Stimulated activated effector memory CD8-positive, alpha-beta T cell treated with anti-CD3 and anti-CD28 coated beads, Interleukin-12 subunit alpha, Interleukin-12 subunit beta, amount 100 ng/mL, for 72 hours (primary cell): ENCODE measurements at places on chromosomes 7 and 10.

- DNase-seq: no peak
Measured at GRCh38 chr10:77649333-77650331, 12.0 kb upstream of the KCNMA1 start.

- no peak for DNase-seq
Measured at GRCh38 chr7:84110400-84110799, 84.2 kb downstream of the SEMA3A start.

DNA sequence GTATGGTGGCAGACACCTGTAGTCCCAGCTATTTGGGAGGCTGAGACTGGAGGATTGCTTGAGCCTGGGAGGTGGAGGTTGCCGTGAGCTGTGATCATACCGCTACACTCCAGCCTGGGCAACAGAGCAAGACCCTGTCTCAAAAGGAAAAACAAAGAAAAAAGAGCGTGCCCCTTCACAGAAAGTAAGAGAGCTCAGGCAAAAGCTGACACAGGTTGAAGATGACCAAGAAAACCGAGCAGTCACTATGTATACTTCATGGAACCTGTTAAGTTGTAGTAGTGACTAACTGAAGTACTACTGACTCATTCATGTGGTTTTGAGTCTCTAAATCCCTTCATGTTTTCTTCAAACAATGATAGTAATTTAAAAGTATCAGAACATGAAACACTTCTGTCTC lies 1.2 kb upstream of the PRRT4 start:
- DNase-seq: no peak

DNA sequence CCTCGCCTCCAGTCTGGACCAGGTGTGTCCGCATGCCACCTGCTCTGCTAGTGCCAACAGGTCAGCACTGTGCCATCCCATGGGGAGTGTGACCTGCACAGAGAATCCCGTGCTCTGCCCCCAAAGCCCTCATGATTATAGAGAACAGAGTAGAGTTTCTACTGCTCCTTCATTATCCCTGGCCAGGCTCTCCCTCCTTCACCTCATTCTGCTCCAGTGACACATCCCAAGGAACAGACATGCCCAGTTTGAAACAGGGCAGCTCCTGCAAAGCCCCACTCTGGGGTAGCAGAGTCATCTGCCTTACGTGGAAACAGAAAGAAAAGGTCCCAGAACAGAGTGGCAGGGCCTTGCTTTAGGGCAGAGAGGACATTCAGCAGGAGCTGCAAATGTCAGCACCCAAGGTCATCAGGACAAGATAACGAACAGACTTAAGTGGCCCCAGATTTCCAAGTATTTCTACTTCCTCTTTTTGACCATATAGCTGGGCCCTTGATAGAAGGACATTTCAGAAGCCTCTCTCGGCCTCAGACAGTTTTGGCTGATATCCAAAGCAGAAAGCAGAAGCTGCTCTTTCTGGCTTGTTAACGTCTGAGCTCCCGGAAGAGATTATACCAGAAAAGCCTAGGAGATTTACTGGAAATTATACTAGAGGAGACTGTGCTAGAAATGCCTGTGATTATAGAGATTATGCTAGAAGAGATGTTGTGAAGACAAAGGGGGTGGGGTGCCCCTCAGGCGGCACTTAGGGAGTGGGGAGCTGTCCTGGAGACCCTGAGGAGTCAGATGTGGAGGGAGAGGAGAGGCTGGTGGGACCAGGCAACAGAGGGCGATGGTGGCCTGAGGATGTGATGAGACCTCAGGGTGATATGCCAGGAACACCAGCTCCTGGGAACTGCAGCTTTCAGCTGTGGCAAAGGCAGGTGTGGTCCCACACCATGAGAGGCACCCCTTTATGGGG lies 12.6 kb downstream of the TMEM176B start:
- DNase-seq: no peak

DNA sequence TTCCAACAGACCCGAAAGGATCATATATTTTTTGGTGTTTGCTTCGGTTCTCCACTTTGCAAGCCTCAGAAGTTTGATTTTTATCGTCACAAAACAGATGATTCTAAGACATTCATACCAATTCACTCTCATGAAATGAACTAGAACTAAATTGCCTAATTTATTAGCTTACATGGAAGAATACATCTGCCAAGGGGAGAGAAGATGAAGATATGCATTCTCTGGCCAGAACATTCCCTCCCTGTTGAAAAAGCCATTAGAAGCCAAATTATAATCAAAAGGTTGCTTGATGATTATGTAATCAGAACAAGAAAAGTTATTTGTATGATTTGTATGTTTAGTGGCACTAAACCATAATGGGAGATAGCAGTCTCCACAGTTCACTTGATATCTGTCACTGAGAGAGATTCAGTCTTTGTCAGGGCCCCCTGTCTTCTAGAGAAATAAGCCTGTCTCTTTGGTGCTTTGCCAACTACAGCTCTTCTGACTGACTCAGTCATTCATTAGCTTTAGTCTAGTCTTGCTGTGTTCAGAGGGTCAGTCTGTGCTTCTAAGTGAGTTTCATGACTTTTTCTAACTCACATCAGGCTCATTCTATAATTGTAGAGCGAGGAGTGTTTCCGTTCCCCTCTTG lies 95.3 kb upstream of the GNAI1 start:
- no peak for DNase-seq

DNA sequence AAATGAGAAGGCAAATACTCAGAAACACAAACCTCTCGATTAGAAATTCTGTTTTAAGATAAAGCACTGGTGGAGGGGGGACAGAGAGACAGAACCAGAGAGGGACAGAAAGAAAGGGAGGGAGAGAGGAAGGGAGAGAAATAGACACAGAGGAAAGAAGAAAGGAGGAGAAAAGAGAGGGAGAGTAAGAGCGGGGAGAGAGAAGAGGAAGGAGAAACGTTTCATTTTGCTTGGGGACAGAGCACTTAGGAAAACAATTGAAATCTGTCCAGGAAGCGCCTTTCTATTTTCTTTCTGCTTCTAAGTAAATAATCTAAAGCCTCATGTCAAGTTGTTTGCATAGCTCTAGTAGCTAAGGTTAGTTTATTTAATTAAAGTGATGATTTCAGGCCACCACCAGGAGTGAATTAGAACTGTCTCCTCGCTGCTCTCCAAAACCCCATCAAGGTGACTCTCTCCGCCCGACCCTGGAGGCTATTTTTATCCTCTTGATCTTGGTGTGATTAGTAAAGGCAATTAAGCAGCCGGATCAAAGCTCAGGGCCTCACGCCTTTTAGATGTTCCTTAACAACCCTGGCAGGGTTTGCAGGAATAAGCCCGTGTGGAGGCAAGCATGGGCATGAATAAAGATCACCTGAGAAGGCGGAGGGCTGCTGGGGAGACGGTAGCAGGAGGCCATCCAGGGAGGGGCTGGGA lies 73.4 kb upstream of the INSIG1 start:
- DNase-seq: no peak

DNA sequence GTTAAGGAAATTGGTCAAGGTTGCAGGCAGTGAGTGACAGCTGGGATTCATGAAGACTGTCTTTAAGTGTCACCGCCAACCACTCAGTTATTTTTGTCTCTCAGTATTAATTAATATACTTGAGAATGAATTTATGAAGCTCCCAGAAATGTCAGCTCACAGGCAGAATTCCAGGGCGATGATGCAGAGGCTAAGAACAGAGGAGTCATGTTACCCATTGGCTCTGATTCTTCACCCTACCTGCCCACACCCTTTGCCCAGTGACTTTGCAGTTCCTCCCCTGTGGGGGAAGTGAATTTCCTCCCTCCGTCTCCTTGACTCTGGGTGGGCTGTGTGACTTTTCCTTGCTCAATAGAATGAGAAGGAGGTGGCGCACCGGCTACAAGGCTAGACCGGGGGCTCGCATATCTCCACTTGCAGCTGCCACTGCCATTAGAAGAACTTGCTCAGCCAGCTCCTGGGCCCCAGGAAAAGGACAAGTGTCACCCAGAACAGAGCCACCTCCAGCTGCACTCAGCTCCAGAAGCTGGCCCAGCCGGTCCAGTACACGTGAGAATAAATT lies 157.1 kb upstream of the PRKCQ start:
- DNase-seq: no peak

- DNase-seq: no peak
Measured at GRCh38 chr10:101997803-101998202, 58.2 kb downstream of the ARMH3 start.

GRCh38 chr10:78351283-78351682 lies 317.6 kb downstream of the RPS24 start:
- DNase-seq: no peak

- DNase-seq: no peak
Measured at GRCh38 chr7:17130281-17131059, 168.0 kb upstream of the AHR start.

DNA sequence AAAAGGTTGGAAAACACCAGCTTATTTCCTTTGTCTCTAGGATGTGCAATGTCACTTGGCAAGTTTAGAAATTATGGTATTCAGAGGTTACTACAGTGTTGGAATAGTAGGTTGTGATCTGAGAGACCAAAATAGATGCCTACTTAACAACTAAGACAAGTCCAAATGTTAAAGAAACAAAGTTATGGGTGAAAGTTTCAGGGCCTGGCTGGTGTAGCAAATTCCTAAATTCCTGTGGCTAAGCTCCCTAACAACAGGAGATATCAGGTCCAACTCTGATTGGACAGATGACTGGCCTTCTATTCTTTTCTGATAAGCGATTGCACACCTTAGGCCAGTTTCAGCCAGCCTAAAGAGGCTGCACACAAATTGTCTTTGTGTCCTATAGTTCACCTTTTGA lies 873.5 kb downstream of the REEP3 start:
- DNase-seq: no peak

DNA sequence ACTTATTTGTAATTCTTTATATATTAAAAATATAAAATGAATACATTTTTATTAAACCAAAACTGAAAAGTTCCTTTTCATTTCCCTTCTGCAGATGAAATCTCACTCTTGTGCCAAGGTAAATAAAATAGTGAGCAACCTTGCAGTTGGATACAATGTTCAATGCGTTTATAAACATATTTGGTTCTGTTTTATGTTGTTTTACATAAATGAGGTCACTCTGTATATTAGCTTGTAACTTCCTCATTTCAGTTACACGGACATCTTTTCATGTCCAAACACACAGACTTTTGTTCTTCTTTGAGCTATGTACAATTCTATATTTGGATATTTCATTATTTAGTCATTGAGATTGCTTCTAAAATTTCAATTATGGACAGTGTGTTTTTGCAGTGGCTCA lies 107.7 kb downstream of the BBS9 start:
- DNase-seq: no peak

GRCh38 chr7:76155938-76156337 lies 45.8 kb upstream of the SRRM3 start:
- no peak for DNase-seq

GRCh38 chr7:74226633-74227032 lies 16.8 kb downstream of the LAT2 start:
- no peak for DNase-seq

- no peak for DNase-seq
Measured at GRCh38 chr10:13038391-13038790, 36.9 kb upstream of the CCDC3 start.

GRCh38 chr10:77744245-77744644 lies 106.6 kb upstream of the KCNMA1 start:
- DNase-seq: no peak

DNA sequence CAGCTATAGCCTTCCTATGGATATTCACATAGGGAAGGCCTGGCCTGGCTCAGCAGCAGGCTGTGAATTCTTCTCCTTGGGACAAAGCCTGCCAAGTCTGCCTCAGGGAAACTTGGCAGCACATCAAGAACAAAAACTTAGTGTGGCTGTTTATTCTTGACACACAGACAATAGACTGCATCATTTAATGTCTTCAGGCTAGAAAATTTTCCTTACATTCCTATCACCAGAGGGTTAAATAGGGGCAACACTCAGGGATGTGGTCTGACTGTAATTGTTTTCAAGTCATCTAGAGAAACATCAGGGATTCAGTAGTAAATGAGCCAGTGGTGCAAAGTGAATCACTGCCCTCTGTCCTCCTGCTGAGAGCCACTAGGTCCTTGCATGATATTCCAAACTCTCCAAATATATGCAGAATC lies 137.3 kb downstream of the SEMA3C start:
- DNase-seq: no peak

DNA sequence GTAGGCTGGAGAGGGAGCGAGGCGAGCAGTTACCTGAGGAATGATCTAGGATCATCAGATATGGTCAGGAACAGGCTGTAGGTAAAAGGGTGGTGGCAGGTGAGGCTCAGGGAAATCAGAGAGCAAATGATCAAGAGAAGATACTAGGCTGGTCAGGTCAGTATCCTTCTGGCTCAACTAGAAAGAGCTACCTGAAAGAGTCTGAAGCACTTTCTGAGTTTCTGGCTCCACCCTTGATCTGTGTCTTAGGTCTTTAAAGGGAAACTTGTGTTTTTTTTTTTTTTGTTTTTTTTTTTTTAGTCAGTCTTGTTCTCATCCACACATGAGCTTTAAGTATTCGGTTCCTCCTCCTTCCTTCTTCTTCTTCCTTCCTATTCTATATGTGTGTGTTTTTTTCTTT lies 10.5 kb downstream of the ADAM22 start:
- no peak for DNase-seq

- DNase-seq: no peak
Measured at GRCh38 chr7:139566075-139566474, 42.6 kb downstream of the CLEC2L start.
